ENCODE measurements at places on chromosomes 6 and 20. TPM values are rescaled to one million over a fixed set of nuclear protein-coding genes. Genes with fewer than 3 reads are reported as not detected.

DNA sequence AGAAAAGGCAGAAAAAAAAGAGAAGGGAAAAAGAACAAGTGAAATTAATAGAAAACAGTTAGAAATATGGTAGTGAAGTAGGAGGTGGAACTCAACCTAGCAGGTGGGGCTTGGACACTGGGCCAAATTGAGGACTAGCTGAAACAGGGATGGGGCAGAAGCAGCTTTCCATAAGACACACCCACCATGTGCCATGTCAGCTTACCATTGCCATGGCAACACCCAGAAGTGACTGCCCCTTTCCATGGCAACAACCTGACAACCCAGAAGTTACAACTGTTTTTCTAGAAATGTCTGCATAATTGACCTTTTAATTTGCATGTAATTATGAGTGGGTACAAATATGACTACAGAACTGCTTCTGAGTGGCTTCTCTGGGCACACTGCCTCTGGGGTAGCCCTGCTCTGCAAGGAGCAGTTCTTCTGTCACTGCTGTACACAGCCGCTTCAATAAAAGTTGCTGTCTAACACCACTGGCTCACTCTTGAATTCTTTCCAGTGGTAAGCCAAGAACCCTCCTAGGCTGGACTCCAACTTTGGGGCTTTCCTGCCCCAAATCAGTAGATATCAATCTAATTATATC lies 35.9 kb upstream of the SLC24A3 start:
- no peak for DNase-seq
- H3K27me3 ChIP-seq: no peaks in the 10 kb centered on the region
- no peaks in the 10 kb centered on the region for H3K36me3 ChIP-seq
- no peak overlapping the region for H3K27ac ChIP-seq
- H3K4me3 ChIP-seq: no peak overlapping the region
- no peaks in the 10 kb centered on the region for H3K4me1 ChIP-seq

- peaks cover 8% of the 10 kb centered on the region for H3K36me3 ChIP-seq
- H3K27me3 ChIP-seq: peaks cover 26% of the 10 kb centered on the region
- H3K4me3 ChIP-seq: peak overlapping the region; percentile 71
- DNase-seq: no peak
- H3K27ac ChIP-seq: no peak overlapping the region
These were observed 684 bp upstream of the DNAH8 start for GRCh38 chr6:38714239-38715015.

The C20orf202 gene
- total RNA-seq: 0.68 TPM

- peaks cover 6% of the 10 kb centered on the region for H3K4me1 ChIP-seq
- no peak overlapping the region for H3K27ac ChIP-seq
- no peaks in the 10 kb centered on the region for H3K27me3 ChIP-seq
- no peaks in the 10 kb centered on the region for H3K36me3 ChIP-seq
- DNase-seq: no peak
These were observed 74.0 kb downstream of the ANKRD6 start for GRCh38 chr6:89506716-89507617.

DNA sequence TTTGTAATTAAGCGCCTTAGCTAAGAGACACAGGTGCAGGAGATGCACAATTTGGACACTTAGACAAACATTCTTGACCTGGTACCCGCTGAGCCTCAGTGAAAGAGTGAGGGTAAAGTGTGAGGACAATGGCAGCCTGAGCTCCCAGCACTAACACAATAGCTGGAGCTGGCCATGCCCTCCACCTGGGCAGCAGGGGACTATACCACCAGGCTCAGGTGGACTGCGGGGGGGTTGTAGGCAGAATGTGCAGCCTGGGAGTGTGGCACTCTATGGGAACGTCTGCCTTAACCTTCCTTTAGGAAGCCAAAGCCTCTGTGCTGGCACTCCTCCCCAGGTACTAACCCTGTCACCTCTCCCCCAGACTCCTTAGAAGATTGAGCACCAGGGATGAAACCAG lies 23.6 kb downstream of the PRKN start:
- DNase-seq: no peak
- H3K27ac ChIP-seq: no peak overlapping the region
- H3K36me3 ChIP-seq: no peaks in the 10 kb centered on the region

The ZNF831 gene
- total RNA-seq: 37.8 TPM

The CYP39A1 gene
- not detected for total RNA-seq

DNA sequence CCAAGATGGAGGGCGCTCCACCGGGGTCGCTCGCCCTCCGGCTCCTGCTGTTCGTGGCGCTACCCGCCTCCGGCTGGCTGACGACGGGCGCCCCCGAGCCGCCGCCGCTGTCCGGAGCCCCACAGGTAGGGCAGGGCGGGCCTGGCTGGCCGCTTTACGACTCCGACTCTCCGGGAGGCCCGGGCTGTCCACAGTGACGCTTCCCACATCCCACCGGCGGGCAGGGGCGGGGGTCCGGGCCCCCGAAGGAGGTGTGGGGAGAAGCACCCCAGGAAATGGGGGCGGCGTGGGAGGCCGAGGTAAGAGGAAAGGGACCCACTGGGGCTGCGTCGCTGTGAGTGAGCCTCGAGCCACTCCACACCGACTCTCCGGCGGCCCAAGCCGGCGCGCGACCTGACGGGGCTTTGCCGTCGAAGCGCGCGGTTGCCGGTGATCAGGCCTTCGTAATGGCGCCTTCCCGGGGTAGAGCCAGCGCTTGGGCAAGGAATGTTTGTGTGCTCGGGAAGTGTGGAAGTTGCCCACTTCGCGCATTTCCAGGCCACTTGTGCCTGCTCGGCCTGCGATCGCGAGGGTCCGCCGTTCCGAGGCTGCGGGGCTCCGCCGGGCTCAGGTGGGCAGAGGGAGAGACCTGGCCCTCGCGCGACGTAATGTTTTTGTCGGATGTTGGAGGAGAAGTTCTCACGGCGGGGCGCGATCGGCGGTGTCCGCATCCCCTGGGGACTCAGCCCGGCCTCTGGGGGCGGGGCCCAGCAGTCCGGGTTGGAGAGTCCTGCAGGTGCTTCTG lies 427 bp downstream of the GINM1 start:
- peaks cover 12% of the 10 kb centered on the region for H3K4me1 ChIP-seq
- peak overlapping the region; percentile 82 for H3K27ac ChIP-seq
- no peaks in the 10 kb centered on the region for H3K27me3 ChIP-seq
- H3K36me3 ChIP-seq: no peaks in the 10 kb centered on the region
- DNase-seq: peak; percentile 12
- peak overlapping the region; percentile 93 for H3K4me3 ChIP-seq

GRCh38 chr6:86010915-86011786 lies 368.5 kb upstream of the SYNCRIP start:
- no peak overlapping the region for H3K4me3 ChIP-seq
- no peaks in the 10 kb centered on the region for H3K4me1 ChIP-seq
- no peak overlapping the region for H3K27ac ChIP-seq
- H3K27me3 ChIP-seq: no peaks in the 10 kb centered on the region
- DNase-seq: no peak

DNA sequence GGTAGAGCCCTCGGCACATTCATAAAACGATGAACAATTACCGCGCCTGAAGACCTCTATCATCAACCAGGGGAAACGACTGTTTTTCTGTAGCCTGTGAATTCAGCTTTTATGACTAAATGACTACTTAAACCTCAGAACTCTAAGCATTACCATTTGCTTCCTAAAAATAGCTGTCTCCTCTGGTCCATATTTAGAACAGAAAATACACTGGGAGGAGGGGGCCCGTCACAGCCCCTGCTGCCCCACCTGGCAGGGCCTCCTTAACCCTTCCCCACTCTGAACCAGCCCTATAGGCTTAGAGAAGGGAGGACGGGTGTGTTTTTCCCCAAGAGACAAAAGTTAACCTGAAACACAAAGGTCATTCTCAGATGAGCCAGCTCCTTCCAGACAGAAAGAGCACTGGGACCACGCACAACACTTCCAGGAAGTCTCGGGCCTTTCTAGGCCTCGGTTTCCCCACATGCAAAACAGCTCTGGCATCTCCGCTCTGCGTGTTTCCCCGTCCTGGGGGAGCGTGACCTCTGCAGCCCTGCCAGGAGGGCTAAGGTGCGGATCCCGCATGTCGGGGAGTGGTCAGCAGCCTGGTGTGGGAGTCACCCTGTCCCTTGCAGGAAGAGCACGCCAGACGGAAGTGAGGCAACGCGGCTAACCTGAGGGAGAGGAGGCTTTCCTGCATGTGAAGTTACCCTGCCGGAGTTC lies 193.9 kb downstream of the DLL1 start:
- H3K27me3 ChIP-seq: peaks cover 26% of the 10 kb centered on the region
- H3K4me3 ChIP-seq: no peak overlapping the region
- no peaks in the 10 kb centered on the region for H3K36me3 ChIP-seq
- peaks cover 2% of the 10 kb centered on the region for H3K4me1 ChIP-seq
- no peak for DNase-seq
- no peak overlapping the region for H3K27ac ChIP-seq

The ARMH2 gene
- 1.1 TPM for total RNA-seq

GRCh38 chr6:134683783-134684422 lies 266.0 kb downstream of the ALDH8A1 start:
- H3K4me1 ChIP-seq: no peaks in the 10 kb centered on the region
- no peak overlapping the region for H3K27ac ChIP-seq
- H3K4me3 ChIP-seq: no peak overlapping the region

DNA sequence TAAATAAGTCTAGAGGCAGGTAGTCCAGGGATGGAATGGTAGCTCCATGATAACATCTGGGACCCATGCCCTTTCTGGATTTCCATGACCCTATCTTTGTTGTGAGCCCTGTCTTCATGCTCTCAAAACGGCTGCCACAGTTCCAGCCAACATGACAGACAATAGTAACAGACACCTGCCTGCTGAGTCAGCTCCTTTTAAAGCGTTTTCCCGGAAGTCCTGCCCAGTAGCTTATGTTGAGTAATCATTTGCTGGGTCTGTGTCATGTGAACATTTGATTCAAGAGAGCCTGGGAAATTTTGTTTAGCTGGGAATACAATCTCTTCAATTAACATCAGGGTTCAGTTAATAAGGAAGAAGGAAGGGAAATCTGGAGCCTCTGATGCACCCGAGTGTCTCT lies 262.2 kb upstream of the SULF2 start:
- H3K36me3 ChIP-seq: no peaks in the 10 kb centered on the region
- H3K27ac ChIP-seq: no peak overlapping the region
- no peak for DNase-seq
- H3K27me3 ChIP-seq: peaks cover 8% of the 10 kb centered on the region

GRCh38 chr6:46491201-46491627 lies at the start of gene RCAN2:
TSS of gene RCAN2 (minus strand) at chr6:46491449.
- peaks cover 81% of the 10 kb centered on the region for H3K27me3 ChIP-seq
- no peak within 1 kb of the TSS for H3K27ac ChIP-seq
- no peak for DNase-seq
- peak within 1 kb of the TSS; percentile 77 for H3K4me3 ChIP-seq

DNA sequence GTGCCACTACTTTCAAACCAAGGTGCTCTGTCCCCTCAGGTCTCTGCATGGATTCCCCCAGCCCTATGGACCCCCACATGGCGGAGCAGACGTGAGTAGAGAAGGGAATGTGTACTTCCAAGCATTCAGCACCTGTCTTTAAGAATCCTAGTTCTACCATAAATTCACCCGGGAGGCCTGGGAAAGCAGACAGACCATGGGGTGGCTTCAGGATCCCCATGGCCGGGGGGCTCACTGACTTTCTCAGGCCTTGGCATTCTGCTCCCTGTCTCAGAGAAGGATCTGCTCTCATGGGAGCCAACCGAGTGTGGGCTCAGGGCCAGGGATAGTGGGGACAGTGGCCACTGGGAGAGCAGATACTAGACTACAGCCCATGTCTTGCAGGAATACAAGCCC lies 2.3 kb downstream of the CDC25B start:
- H3K36me3 ChIP-seq: peaks cover 12% of the 10 kb centered on the region
- DNase-seq: no peak
- peaks cover 44% of the 10 kb centered on the region for H3K4me1 ChIP-seq
- peak overlapping the region; percentile 100 for H3K4me3 ChIP-seq
- peak overlapping the region; percentile 95 for H3K27ac ChIP-seq

DNA sequence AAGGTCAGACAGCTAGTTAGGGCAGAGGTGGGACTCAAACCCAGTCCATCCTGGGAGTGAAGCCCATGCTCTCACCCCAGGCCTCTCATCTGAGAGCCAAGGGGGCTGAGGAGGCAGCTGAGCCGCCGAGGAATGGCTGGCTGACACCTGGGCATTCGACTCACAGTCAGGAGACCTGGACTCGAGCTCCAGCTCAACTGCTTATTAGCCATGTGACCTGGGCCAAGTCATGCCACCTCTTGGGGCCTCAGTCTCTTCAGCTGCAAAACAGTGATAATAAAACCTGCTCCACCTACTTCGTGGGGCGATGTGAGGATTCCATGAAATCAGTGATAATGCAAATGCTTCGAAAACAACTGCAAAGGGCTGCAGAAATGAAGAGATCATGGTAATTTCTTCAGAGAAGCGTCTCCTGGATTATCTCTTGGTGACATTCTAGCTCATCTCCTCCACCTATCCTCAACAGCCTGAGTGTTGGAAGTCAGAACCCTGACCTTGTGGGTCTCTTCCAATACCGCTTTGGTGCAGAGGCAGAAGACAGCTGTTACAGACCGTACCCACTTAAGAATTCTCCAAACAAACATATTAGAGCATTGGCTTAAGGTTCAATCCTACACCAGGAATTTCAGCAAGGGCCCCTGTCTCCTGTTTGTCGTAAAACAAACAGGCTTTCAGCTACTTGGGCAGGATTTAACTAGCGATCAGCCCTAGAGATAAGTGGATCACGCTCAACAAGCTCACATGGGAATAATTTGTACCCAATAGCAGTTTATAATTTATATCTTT lies 60.0 kb upstream of the PIM1 start:
- H3K36me3 ChIP-seq: no peaks in the 10 kb centered on the region
- no peak overlapping the region for H3K27ac ChIP-seq
- DNase-seq: no peak

The UBE2C gene
- total RNA-seq: 1.4 TPM

DNA sequence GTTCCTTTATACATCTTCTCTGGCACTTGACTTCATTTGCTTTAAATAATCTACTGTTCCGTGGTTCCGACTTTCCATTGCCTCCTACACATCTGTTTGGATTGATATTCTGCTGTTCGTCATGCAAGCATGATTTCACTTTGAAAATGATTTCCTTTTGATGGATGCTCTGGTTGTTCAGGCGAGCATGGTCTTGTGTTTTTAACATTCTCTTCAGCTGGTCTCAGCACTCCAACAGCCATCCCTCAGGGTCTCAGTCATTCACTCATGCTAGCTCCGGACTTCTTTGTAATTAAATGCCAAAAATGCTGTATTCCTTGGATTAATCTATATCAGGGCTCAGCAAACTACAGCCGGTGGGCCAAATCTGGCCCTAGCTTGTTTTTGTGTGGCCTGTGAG lies 27.2 kb upstream of the SPACA1 start:
- H3K27ac ChIP-seq: no peak overlapping the region
- H3K4me1 ChIP-seq: no peaks in the 10 kb centered on the region
- H3K36me3 ChIP-seq: no peaks in the 10 kb centered on the region
- H3K4me3 ChIP-seq: no peak overlapping the region
- peaks cover 5% of the 10 kb centered on the region for H3K27me3 ChIP-seq

The TBXT gene
- total RNA-seq: not detected

The SLA2 gene
- total RNA-seq: 31.4 TPM

GRCh38 chr6:318243-318890 lies 26.1 kb downstream of the DUSP22 start:
- H3K4me3 ChIP-seq: no peak overlapping the region
- H3K27ac ChIP-seq: no peak overlapping the region
- H3K27me3 ChIP-seq: no peaks in the 10 kb centered on the region
- no peaks in the 10 kb centered on the region for H3K36me3 ChIP-seq
- H3K4me1 ChIP-seq: peaks cover 11% of the 10 kb centered on the region

GRCh38 chr20:60632391-60633262 lies 619.4 kb upstream of the CDH4 start:
- H3K27me3 ChIP-seq: peaks cover 18% of the 10 kb centered on the region
- H3K27ac ChIP-seq: no peak overlapping the region
- H3K4me1 ChIP-seq: no peaks in the 10 kb centered on the region
- no peaks in the 10 kb centered on the region for H3K36me3 ChIP-seq

All from T-helper 17 cell (primary cell).